ENCODE measurements at places on chromosomes 16 and 17.
A peak's percentile ranks its signal among the peaks of the same experiment; 100 is the strongest.

DNA sequence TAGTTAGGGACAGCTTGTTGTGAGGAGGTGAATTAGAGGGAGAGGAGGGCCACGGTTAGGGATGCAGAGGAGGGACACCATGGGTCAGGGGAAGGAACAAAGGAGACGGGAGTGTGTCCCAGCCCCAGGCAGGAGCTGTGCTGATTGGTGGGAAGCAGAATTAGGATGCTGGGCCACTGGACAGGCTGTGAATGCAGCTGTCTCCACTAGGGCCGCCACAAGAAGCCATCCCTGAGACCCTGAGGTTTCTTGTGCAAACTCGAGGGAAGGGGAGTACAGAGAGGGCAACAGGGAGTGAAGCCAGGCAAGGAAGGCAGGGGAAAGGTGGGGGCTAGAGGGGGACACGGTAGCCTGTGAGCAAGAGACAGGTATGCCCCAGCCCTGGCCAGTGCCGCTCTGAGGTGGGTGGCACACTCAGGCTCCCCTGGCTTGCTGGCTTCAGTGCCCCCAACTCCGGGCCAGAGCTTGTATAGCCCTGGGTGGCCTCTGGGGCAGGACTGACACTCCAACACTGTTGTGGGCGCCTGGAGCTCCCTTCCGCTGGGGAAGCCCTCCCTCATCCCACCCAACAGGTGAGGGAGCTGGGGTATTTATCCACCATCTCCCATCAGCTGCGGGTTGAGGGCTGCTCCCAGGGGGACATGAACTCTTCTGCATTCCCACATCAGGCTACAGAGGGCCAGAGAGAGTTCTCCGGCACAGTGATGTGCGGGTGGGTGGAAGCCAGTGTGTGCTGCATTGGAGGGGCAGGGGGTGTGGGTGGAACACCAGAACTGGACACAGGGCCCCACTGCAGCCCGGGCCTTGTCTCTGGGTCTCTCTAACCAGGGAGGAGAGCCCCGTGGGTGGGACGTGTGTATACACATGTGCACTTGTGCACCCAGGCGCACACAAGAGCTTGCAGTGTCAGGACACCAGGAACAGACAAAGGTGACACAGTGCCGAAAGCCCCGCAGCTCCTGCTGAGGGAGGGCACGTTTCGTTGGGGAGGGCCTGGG, 8.3 kb upstream of the SPPL2C start:
- no peak for DNase-seq

DNA sequence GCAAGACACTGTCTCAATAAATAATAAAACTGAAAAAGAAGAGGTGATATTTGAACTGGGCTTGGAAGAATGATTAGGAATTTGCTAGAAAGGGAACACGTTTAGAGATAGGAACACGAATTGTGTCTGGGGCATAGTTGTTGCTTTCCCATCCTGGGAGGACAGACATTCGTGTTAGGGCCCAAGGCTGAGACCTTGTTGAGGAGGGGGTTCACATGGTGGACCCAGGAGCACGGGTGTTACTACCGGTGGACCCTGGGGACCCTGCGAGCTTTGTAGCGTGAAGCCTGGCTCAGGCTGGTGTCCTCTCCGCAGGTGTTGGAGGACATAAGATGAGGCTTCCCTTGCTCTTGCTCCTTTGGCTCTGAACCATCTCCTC, 1.2 kb downstream of the ACSF3 start:
- DNase-seq: no peak

- DNase-seq: no peak
Observed at GRCh38 chr17:8059131-8059530, 20.3 kb downstream of the ALOX15B start.

DNA sequence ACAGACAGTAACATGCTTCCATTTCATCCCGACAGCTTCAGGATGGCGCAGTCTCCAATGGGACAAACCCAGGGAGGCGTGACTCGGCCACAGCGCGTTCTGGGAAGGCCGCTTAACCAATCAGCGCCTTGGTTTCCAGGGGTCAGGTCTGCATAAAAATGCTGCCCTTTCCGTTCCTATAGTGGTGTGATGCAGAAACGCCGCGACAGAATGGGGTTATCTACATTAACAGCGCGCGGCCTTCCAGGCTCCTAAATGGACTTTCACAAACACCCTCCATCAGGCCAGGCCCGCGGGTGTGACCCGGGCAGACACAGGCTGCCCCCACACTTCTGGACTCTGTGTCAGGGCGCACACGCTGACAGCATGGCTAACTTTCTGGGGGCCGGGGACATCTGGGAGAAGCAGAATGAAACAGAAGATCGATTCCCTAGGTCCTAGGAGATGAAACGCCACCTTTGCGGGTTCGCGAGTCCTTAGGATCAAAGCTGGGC, 792 bp downstream of the TMEM231 start:
- DNase-seq: peak; percentile 67

GRCh38 chr17:70989280-70989679, 819.9 kb downstream of the KCNJ2 start:
- no peak for DNase-seq

GRCh38 chr16:26204138-26204537, 512.4 kb downstream of the HS3ST4 start:
- no peak for DNase-seq

DNA sequence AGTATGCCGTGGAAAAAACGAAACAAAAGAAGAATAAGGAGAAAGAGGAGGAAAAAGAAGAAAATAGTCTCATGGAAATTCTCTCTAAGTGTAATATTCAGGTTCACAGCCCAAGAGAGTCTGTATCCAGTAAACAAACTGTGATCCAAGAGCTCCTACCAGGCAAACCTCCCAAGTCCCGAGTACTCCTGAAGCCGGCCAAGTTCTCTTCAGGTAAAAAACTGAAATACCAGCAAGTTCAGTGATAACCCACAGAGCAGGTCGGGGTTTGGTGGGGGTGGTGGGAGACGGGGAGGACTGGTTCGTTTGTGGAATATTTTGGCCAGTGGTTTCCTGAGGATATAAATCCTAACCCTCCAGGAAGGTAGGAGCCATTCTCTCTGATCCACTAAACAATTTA, 8.5 kb upstream of the TVP23B start:
- no peak for DNase-seq

DNA sequence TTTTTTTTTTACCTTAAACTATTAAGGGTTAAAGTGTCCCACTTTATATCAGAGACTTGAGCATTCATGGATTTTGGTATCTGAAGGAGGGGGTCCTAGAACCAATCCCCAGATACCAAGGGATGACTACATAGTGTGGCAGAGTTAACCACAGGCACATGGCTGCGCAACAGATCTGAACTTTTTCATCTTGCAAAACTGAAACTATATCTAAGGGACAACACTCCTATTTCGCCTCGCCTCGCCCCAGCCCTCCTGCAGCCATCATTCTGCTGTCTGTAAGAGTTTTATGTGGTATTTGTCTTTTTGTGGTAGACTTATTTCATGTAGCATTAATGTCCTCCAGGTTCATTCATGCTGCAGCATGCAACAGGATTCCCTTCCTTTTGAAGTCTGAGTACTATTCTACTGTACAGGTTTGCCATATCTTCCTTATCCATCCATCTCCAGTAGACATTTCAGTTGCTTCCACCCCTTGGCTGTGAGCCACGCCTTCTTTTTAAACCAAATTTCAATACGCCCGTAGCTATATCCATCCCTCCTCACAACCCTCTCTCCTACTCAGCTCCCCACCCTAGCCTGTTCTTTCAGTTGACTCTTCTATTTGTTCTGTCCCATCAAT, 53.2 kb downstream of the AMFR start:
- no peak for DNase-seq

GRCh38 chr16:87380881-87381280, 2.7 kb downstream of the FBXO31 start:
- DNase-seq: no peak

- no peak for DNase-seq
Observed at GRCh38 chr16:53968454-53968853, 264.5 kb downstream of the FTO start.

DNA sequence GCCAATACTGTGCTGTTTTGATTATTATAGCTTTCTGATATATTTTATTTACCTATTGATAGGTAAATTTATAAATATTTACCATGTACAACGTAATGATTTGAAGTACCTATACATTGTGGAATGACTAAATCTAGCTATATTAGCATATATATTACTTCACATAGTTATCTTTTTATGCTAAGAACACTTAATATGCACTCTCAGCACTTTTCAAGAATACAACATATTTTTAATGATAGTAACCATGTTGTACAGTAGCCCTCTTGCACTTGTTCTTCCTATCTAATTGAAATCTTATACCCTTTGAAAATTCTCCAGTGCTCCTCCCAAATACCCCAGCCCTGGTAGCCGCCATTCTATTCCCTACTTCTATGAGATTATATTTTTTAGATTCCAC, 604.0 kb upstream of the KIF2B start:
- DNase-seq: no peak

GRCh38 chr17:49515196-49515770, 20.2 kb downstream of the NGFR start:
- DNase-seq: no peak

- DNase-seq: no peak
Observed at GRCh38 chr16:84933774-84934631, 77.3 kb downstream of the ZDHHC7 start.

- DNase-seq: no peak
Observed at GRCh38 chr16:50301626-50302471, 35.5 kb downstream of the ADCY7 start.

DNA sequence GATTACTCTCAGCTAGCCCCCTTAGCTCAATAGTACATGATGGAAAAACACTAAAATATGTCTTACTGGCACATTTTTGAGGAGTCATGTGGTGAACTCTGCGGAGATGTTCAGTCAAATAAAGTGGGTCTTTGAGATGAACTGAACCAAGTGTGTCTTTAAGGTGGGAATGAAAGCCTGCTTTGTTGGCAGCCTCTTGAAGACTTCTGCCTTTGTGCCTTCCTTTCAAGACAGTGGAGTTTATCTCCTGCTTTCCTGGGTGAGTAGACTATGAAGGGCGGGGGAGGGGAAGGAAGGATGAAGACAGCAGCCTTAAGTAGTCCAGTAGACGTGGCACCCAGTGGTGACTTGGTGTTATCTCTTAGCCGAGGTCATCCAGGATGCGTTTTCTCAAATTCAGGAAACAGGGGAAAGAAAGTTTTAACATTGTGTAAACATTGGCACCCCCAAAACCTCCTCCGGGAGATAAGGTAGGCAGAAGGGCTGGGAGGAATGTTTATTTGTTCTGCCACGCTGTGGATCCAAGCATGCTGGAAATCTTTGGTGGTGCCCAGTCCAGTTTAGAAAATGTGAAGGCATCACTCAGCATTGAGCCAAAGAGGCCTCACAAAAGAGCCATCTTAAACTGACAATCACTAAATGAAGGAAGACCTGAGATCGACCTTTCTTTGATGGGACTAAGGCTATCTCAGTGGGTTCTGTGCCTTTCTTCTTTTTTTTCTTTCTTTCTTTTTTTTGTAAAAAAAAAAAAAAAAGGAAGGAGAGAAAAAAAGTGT, 220.6 kb downstream of the FTO start:
- DNase-seq: no peak

- no peak for DNase-seq
Observed at GRCh38 chr16:79365702-79366101, 234.8 kb downstream of the MAF start.

DNA sequence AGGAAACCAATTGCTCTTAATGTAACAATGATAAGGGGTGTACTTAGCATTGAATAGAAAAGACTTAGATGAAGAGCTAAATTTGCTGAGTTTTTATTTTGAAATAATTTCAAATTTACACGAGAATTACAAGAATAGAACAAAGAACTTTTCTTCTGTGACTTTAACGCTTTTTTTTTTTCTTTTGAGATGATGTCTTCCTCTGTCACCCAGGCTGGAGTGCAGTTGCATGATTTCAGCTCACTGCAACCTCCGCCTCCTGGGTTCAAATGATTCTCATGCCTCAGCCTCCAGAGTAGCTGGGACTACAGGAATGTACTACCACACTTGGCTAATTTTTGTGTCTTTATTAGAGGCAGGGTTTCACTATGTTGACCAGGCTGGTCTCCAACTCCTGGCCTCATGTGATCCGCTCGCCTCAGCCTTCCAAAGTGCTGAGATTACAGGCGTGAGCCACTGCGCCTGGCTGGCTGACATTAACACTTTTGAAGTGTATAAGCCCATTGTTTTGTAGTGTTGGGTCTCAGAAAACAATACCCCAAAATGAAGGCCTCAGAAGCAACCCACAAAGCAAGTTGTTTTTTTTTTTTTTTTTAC, 2.1 kb downstream of the TEN1 start:
- DNase-seq: no peak

- no peak for DNase-seq
Observed at GRCh38 chr16:64489449-64489848, 632.4 kb downstream of the CDH11 start.

- DNase-seq: no peak
Observed at GRCh38 chr17:78075545-78075944, 53.0 kb downstream of the TMC6 start.

- DNase-seq: no peak
Observed at GRCh38 chr17:73465953-73466230, 154.1 kb upstream of the CDC42EP4 start.

- no peak for DNase-seq
Observed at GRCh38 chr16:47970291-47970931, 185.4 kb downstream of the ABCC12 start.

DNA sequence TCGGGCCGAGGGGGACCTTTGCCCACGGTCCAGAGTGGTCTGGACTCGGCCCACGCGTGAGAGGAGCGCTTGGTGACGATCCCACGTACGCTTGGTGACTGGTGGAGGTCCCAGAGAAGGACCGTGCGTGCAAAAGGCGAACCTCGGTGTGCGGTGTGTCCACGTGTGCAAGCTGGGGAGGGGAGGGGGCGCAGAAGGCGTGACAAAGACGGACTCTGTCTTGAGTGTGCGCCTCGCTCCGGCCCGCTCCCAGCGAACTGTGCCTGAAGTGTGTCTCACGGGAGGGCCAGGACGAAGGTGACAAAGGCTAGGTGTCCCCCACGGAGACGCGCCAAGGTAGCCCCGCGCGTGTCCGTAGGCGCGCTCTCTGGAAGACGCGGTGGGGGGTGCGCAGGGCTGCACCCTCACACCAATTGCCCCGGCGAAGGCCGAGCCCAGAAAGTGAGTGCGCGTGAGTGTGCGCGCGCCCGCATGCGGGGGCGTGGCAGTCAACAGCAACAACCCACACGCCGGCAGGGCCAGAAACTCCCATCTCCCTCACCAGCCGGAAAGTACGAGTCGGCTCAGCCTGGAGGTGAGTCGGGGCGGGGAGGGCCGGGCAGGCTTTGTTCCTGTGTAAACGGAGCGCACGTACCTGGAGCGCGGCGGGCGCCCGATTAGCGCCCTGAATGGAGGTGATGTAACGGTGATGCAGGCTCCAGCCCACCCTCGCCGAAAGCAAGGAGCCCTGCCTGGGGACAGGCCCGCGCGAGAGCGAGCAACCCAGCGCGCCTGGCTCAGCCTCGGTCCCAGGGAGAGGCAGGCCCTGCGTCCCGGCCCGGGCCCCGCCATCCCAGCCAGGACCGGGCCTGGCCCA, at the start of gene GPRC5C:
Gene GPRC5C, plus strand, starts transcription at position 521 of the 856 bp plus-strand sequence. CDS start 7,689 bp downstream, outside the sequence.
- no peak for DNase-seq

- DNase-seq: no peak
Observed at GRCh38 chr17:37177254-37177870, 198.4 kb upstream of the C17orf78 start.

All from Panc1 (cell line).